Kidney epithelial cell (primary cell): ENCODE measurements at places on chromosomes 7 and 10. TPM values are rescaled to one million over a fixed set of nuclear protein-coding genes. Genes with fewer than 3 reads are reported as not detected.

DNA sequence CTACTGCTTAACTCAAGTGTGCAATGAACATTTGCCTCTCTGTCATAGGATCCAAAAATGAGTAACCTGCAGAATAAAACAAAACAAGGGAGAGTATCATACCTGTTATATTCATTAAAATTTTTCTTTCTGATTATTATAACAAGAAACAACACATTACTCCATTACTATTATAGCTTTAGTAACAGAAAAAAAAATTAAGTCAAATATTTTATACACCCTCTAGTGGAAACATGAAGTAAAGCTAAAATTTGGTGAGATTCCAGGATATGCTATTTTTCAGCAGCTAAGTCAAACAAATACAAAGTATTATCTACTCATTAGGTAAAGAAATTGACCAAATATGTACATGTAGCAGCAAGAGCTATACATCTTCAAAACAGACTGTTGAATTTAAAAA, 56.3 kb downstream of the PDZD8 start:
- DNase-seq: no peak

DNA sequence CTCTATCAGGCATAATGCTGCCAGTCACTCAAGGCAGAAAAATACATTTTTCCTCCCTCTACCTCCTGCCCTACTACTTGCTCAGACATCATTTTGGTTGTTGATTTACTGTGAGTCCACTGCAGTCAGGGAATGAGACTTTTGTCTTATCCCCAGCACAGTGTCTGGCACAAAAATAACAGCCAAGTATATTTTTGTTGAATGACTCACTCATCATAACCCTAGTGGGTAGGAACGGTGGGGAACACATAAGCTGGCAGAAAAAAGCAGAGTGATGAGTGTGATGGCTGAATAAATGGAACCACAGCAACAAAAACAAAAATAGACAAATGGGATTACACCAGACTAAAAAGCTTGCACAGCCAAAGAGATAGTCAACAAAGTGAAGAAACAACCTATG, 65.8 kb upstream of the LAMB4 start:
- DNase-seq: no peak

DNA sequence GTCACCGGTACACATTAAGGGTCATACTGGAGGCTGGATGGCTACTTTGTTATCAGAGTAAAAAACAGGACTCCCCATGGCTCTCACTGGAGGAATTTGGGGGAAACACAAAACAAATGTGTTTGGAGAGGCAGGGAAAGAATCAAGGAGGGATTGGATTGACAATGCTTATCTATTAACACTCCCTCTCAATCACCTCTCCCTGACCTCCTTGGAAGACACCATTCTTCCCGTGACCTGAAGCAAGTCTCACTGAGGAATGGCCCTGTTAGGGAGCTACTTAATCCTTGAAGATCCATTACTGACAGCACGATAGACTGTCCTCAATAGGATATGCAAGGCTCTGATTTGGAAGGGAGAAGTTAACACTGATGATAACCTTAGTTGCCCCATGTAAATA, 242.1 kb upstream of the PTN start:
- no peak for DNase-seq

The CPVL gene
- 19.1 and 25.9 TPM in 2 replicates for total RNA-seq
